Activated T-cell treated with anti-CD3 and anti-CD28 coated beads, Interleukin-2, amount 50 U/mL, for 72 hours (primary cell): ENCODE measurements at places on chromosomes 2 and 18.
A peak's percentile ranks its signal among the peaks of the same experiment; 100 is the strongest.

- no peak for DNase-seq
- no peaks in the 10 kb centered on the region for H3K4me1 ChIP-seq
- no peak overlapping the region for H3K27ac ChIP-seq
- H3K4me3 ChIP-seq = no peak overlapping the region
- peaks cover 18% of the 10 kb centered on the region for H3K27me3 ChIP-seq
- H3K36me3 ChIP-seq = no peaks in the 10 kb centered on the region
Observed at GRCh38 chr18:47970664-47971531, 40.4 kb upstream of the SMAD2 start.

DNA sequence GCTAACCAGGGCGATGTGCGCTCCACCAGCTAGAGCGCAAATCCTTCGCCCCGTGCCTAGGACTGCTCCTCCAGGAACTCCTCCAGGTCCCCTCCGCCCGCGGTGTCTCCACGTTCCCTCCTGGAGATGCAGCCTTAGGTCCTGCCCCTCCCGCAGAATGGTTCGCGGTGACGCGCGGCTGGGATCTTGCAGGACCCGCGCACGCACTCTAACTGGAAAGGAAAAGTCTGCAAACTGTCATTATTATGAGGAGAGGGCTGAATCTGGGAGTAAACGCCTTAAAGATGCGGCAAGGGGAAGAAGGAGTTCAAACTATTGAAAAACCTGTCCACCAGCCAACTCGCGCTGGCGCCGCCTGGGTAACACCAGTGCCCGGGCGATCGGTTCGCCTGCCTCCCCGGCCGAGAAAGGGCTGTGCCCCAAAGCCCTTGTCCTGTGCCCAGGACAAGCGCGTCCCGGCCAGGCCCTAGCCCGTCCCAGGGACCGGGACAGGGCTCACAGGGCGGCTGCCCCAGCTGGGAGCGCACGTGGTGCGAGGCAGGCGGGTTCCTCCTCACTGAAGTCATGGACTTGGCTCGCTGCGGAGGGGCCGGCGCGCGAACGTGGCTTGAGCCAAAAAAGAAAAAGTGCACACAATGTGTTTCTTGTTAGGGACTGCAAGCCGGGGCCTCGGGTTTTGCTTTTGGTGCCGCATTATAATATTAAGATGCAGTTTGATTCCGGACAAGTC lies 5.5 kb upstream of the ID2 start:
- DNase-seq = no peak
- no peak overlapping the region for H3K27ac ChIP-seq
- peaks cover 54% of the 10 kb centered on the region for H3K4me1 ChIP-seq
- H3K36me3 ChIP-seq = peaks cover 22% of the 10 kb centered on the region

GRCh38 chr2:69026026-69026425 lies 13.0 kb downstream of the ANTXR1 start:
- H3K27me3 ChIP-seq = peaks cover 8% of the 10 kb centered on the region
- no peaks in the 10 kb centered on the region for H3K36me3 ChIP-seq
- DNase-seq = peak; percentile 57
- H3K27ac ChIP-seq = no peak overlapping the region
- no peak overlapping the region for H3K4me3 ChIP-seq
- H3K4me1 ChIP-seq = no peaks in the 10 kb centered on the region

GRCh38 chr2:48900321-48901014 lies 144.9 kb upstream of the LHCGR start:
- DNase-seq = no peak
- H3K36me3 ChIP-seq = no peaks in the 10 kb centered on the region
- no peaks in the 10 kb centered on the region for H3K4me1 ChIP-seq
- no peaks in the 10 kb centered on the region for H3K27me3 ChIP-seq

DNA sequence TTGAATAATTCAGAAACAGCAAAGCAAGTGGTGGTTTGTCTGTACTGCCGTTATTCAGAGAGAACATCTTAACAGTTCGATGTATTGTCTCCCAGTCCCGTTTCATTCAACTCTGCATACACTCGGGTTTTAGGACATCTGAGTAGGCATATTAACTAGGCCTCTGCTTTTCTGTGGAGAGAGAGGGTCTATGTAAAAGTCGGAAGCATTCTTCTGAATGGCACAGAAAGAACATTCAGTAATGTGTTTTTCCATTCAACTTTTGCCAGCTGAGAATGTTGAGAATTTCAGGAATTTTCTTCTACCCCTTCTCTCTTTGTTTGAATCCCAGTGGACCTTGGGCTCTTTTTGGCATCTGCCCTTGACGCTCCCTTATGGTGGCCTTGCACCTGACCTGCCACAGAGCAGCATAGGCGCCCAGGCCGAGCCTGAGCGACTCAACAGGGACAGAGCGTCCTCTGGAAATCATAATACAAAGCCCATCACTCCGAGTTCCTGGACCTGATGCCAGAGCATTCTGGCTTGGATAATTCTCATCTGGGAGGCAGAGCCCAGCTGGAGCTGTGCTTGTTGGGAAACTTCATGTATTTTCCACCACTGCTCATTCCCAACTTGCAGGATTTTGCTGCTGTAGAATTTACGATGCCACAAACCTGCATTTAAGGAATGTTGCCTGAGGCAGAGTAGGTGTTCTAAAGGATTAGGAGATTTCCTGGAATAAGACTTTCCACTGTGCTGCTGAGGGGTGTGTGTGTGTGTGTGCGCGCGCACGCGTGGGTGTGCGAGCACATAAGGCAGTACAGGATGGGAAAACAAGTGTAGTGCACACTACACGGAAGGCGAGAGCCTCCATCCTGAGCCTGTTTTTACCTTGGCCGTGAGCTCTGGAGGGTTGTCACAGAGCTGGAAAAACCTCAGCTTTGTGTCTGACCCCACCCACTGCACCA lies 77.2 kb upstream of the TXNDC2 start:
- H3K4me3 ChIP-seq = no peak overlapping the region
- no peaks in the 10 kb centered on the region for H3K4me1 ChIP-seq
- no peaks in the 10 kb centered on the region for H3K36me3 ChIP-seq
- DNase-seq = no peak
- no peak overlapping the region for H3K27ac ChIP-seq

GRCh38 chr2:160463245-160463644 lies 30.4 kb downstream of the RBMS1 start:
- peak overlapping the region; percentile 3 for H3K27ac ChIP-seq
- H3K36me3 ChIP-seq = no peaks in the 10 kb centered on the region
- no peak overlapping the region for H3K4me3 ChIP-seq
- no peaks in the 10 kb centered on the region for H3K27me3 ChIP-seq

DNA sequence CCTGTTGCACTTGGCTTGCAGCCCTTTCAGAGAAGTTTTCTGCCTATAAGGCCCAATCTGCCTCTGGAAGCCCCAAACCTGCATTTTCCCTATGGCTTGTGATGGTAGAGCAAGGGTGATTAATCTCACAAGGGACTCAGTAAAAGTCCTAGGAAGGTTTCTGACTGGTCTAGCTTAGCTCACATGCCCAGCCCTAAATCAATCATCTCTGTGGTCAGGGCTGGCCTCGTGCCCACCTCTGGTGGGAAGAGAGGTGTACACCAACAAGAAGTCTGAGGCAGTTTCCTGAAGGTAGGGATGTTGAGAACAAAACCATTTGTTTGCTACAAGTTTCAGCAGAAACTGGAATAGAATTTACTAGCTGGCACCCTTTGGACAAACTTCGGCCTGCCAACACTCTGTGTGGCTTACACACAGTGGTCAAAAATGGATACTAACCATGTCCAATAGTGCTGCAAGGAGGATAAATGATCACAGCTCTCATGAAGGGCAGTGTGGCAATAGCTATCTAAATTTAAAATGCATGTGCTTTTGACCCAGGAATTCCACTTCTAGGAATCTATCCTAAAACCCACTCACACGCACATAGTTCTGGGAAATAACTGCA lies 96.4 kb downstream of the EN1 start:
- H3K4me3 ChIP-seq = no peak overlapping the region
- no peak for DNase-seq
- H3K4me1 ChIP-seq = no peaks in the 10 kb centered on the region
- no peaks in the 10 kb centered on the region for H3K36me3 ChIP-seq
- no peak overlapping the region for H3K27ac ChIP-seq
- peaks cover 8% of the 10 kb centered on the region for H3K27me3 ChIP-seq

DNA sequence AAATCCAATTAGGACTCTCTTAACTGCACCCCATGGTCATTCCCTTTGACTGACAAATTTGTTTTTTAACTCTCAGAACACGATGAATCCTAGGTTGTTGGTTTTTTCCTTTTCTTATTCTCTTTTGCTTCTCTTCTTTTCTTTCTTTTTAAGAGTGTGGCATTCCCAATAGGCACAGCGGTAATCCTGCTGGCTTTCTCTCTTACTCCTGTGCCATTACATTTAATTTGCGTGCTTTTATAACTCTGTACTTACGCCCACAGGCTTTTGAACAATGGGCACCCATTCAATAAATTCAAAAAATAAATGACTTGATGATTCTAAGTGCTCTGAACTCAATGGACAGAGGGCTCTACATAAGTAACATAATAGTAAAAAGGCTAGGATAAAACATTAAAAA lies 189.0 kb upstream of the SMAD7 start:
- H3K4me3 ChIP-seq = no peak overlapping the region
- no peak overlapping the region for H3K27ac ChIP-seq
- no peak for DNase-seq
- no peaks in the 10 kb centered on the region for H3K4me1 ChIP-seq
- no peaks in the 10 kb centered on the region for H3K27me3 ChIP-seq

DNA sequence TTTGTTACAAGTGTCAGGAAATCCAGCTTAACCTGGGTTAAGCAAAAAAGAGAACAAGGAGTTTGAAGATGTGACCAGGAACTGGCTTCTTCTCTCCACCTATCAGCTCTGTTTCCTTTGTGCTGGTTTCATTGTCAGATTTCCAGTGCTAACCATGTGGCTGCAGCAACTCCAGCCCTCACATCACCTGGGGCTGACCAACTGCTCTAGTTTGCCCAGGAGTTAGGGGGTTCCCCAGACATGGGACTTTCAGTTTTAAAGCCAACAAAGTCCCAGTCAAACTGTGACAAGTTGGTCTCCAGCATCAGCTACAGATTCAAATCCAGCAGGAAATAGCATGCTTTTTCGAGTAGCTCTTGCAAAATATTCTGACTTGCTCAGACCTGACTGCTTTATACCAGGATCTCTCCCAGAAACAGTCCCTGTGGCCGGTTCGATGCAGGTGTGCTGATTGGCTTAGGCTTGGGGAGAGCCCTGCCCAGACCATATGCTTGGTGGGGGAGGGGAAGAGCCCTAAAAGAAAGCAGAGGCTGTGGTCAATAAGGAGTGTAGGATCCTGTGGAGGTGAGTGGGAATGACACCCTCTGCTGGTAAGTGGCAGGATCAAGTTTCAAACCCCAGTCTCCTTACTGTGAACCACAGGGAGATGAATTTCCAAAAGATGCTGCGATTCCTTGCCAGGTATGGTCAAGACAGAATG lies 49.5 kb downstream of the KCNE4 start:
- H3K4me1 ChIP-seq = no peaks in the 10 kb centered on the region
- no peak overlapping the region for H3K4me3 ChIP-seq
- no peaks in the 10 kb centered on the region for H3K36me3 ChIP-seq
- H3K27ac ChIP-seq = no peak overlapping the region
- no peak for DNase-seq
- H3K27me3 ChIP-seq = no peaks in the 10 kb centered on the region

GRCh38 chr2:121049950-121050585 lies 234.9 kb downstream of the TFCP2L1 start:
- no peaks in the 10 kb centered on the region for H3K27me3 ChIP-seq
- H3K36me3 ChIP-seq = no peaks in the 10 kb centered on the region
- no peak for DNase-seq
- no peak overlapping the region for H3K27ac ChIP-seq
- H3K4me3 ChIP-seq = no peak overlapping the region

- H3K36me3 ChIP-seq = no peaks in the 10 kb centered on the region
- no peaks in the 10 kb centered on the region for H3K4me1 ChIP-seq
- no peak overlapping the region for H3K27ac ChIP-seq
- peaks cover 8% of the 10 kb centered on the region for H3K27me3 ChIP-seq
Observed at GRCh38 chr2:17576802-17577201, 36.3 kb downstream of the VSNL1 start.

DNA sequence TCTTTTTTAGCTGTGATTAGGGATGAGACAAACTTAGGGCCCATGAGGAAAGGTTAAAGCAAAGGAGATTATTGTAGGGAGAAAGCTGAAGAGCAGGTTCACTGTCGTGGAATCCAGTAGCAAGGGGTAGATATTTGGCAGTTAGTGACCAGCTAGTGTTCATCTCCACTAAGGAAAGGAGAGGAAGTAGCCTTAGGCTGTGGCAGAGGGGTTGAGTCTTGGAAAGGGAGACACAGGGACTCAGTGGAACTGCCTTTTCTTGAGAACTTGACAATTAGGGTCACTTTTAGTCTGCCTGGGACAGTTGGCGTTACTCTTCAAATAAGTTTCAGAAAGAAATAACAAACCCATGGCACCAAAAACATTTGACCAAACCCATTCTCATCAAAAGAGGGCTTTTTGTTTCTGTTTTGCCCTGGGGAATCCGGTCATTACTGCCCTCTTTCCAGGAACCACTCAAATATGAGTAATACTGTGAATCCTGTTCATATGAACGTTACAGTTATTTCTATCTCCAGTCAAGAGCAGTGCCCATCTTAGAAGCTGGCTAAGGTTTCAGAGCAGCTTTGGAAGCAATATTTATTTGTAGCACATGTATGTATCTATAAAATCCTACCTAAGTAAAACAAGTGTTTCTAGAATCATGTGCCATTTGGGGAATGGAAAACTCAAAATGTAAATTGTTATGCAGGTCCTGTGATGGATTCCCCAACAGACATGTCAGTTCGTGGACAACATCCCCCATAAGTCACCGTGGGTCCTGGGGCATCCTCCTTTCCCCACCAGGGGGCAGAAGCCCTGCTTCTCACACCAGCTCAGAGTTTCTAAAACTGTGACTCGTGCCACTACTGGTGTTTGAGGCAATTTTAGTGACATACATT lies 77.3 kb upstream of the PHLPP1 start:
- peak; percentile 66 for DNase-seq
- peaks cover 13% of the 10 kb centered on the region for H3K4me1 ChIP-seq
- peak overlapping the region; percentile 80 for H3K27ac ChIP-seq
- H3K4me3 ChIP-seq = peak overlapping the region; percentile 25
- H3K27me3 ChIP-seq = peaks cover 37% of the 10 kb centered on the region
- H3K36me3 ChIP-seq = no peaks in the 10 kb centered on the region

GRCh38 chr2:117058366-117058765 lies 756.1 kb upstream of the DDX18 start:
- H3K27me3 ChIP-seq = no peaks in the 10 kb centered on the region
- DNase-seq = no peak
- H3K36me3 ChIP-seq = peaks cover 2% of the 10 kb centered on the region
- H3K27ac ChIP-seq = no peak overlapping the region

- no peak for DNase-seq
- H3K4me3 ChIP-seq = peak overlapping the region; percentile 66
- peak overlapping the region; percentile 92 for H3K27ac ChIP-seq
- peaks cover 72% of the 10 kb centered on the region for H3K4me1 ChIP-seq
Observed at GRCh38 chr2:160417745-160418397, 75.7 kb downstream of the RBMS1 start.

DNA sequence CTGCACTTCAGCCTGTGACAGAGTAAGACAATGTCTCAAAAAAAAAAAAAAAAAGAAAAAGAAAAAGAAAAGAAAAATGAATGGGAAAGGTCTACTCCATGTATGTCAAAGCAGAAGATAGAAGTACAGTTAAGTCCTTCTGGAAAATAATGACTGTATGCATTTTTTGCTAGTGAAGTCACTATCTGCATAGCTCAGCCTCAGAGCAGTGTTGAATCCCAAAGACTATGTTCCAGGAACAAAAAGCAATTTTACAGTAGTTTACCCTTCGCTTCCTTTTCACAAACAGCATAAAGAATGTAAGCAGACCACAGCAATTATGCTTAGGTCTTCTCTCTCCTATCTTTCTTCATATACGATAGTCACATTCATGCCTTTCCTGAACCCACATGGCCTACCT lies 497.4 kb downstream of the CMPK2 start:
- H3K4me1 ChIP-seq = no peaks in the 10 kb centered on the region
- H3K36me3 ChIP-seq = no peaks in the 10 kb centered on the region
- DNase-seq = no peak
- H3K4me3 ChIP-seq = no peak overlapping the region
- H3K27me3 ChIP-seq = no peaks in the 10 kb centered on the region
